ENCODE measurements at places on chromosomes 11 and 22.

GRCh38 chr11:11073996-11074395, 216.1 kb upstream of the ZBED5 start:
- no peak for DNase-seq

DNA sequence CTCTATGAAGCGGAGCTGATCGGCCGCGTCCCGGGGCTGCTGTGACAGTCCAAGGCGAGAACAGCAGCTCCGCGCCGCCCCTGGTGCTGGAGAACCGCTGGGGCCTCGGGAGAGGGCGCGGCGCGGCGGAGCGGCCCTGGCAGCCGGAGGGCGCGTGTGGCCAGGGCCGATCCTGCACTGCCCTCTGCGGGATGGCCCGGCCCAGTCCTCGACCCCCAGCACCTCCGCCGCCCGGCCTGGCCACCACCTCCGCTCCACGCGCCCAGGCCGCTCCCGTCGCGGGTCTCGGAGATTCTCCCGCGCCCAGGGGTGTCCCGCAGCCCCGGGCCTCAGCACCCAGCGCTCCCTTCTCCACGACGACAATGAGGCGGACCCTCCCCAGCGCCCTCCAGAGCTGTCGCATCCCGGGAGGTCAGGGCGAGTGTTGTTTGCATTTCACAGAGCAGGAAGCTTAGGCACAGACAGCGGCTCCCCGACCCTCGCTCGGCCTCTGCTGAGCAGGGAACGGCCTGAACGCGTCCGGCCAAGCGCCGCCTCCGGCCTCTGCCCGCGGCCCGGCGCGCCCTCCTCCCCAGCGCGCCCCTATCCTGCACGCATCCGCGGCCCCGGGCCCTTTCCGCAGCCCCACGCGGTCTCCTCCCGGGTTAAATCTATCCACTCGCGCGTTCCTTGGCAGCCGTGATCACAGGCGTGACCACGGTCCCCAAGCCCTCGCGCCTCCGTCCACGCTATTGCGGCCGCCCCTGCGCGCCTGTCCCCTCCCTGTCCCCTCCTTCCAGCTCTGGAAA, 109.7 kb downstream of the WNT7B start:
- peak; percentile 44 for DNase-seq

GRCh38 chr11:2314525-2315394, 12.9 kb downstream of the TSPAN32 start:
- no peak for DNase-seq

- no peak for DNase-seq
Observed at GRCh38 chr11:35163702-35164496, 24.9 kb downstream of the CD44 start.

DNA sequence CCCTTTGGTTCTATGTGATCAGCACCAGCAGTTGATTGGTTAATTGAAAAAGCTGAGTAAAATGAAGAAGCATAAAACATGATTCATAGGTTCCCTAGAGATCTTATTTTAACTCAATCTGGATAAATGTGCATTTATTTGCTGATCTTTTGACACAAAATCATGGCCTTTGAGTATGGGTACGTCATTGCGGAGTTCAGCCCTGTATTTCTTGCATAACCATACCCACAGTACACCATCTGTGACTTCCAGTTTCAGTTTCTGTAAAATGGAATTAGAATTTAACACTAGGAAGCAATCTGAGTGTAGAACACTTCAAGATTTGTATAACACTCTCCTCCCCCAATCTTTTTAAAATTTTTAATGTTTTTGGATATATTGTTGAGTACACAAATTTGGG, 358.2 kb downstream of the DDX10 start:
- no peak for DNase-seq
